Activated naive CD8-positive, alpha-beta T cell treated with anti-CD3 and anti-CD28 coated beads, Interleukin-2, amount 10 ng/mL, durations not matched to agents 7 days and 5 days (primary cell): ENCODE measurements at places on chromosomes 1 and 21.

GRCh38 chr1:154075746-154076145 lies 79.1 kb downstream of the NUP210L start:
- DNase-seq = no peak

DNA sequence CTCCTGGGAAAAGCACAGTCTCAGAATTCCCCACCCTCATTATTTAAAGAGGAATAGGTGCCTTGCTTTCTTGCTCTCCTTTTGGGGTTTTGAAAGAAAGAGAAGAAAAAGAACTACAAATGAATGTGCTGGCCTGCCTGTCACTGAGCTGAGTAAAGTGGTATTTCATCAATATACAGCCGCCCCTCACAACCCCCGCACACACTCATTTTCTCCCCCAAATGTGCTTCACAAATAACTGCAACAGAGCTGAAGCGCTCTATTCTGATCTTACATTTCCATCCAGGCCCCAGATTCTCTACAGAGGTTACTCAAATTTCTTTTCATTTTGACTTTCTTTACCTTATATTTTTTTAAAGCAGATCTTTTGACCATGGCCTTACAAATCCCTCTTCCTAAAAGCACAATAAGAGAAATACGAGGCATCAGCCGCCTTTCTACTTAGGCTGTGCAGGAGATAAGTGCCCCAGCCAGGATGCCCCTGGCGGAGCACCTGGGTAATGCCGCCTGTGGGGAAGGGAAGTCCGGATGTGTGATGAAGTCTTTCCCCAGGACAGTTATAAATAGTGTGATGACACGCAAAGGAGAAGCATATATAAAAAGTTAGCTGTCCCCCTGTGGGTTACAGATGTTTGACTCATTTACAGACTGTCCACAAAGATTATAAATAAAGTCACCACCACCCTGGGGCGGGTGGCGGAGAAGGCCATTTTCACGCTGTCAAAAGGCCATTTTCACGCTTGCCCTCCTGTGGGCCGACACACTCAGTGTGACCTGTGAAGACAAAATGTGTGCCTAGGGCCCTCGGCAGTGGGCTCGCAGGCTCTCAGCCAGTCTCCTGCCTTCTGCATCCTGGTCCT lies 6.5 kb downstream of the KCNN3 start:
- DNase-seq = no peak

DNA sequence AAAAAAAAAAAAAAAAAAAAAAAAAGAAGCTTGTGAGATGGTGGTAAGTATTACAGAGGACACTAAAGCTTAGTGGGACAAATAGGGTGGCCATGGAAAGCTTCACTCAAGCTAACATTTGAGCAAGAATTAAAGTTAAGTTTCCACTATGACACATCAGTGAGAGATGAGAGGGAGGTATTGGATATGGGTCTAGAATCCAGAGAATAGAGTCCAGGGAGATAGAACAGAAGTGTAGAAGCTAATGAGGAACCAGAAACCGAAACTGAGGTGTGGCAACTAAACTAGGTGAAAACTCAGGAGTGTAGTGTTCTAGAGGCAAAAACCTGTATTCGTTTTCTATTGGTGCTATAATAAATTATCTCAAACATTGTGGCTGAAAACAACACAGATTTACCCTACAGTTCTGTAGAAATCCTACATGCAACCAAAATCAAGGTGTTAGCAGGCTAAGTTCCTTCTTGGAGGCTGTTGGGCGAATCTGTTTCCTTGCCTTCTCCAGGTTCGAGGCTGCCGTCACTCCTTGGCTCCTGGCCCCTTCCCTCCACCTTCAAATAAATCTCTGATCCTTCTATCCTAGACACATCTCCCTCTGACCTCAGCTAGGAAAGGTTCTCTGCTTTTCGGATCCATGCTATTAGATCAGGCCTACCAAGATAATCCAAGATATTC lies 36.2 kb downstream of the PTP4A2 start:
- no peak for DNase-seq

DNA sequence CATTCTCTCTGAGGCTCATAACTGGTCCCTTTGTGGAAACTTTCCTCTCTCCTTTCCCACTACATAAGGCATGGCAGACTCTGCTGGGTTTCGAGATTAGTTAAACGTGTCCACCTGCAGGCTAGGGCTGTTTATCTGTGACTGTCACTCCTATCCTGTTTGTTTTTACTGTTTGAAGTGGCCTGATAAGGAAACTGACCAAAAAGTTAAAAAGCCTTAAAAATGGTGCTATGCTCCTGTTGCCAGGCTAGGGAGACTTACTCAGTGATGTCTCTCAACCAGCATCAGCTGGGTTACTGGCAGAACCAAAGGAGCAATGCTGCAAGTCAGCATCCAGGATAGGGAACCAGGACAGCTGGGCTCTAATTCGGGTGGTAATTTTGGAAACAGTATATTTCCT lies 3.9 kb downstream of the PIGV start:
- no peak for DNase-seq

DNA sequence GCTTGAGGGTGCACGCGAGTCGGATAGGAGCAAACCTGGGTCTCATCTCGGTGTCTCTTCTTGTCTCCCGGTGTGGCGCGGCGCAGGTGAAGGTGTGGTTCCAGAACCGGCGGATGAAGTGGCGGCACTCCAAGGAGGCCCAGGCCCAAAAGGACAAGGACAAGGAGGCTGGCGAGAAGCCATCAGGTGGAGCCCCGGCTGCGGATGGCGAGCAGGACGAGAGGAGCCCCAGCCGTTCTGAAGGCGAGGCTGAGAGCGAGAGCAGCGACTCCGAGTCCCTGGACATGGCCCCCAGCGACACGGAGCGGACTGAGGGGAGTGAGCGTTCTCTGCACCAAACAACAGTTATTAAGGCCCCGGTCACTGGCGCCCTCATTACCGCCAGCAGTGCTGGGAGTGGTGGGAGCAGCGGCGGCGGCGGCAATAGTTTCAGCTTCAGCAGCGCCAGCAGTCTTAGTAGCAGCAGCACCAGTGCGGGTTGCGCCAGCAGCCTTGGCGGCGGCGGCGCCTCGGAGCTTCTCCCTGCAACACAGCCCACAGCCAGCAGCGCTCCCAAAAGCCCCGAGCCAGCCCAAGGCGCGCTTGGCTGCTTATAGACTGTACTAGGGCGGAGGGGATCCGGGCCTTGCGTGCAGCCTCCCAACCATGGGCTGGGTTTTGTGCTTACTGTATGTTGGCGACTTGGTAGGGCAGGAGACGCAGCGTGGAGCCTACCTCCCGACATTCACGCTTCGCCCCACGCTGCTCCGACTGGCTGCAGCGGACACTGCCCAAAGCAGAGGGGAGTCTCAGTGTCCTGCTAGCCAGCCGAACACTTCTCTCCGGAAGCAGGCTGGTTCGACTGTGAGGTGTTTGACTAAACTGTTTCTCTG lies 5.1 kb downstream of the HLX start:
- DNase-seq = no peak

- no peak for DNase-seq
Measured at GRCh38 chr1:63143482-63143881, 178.9 kb upstream of the FOXD3 start.

- DNase-seq = no peak
Measured at GRCh38 chr1:7255303-7256058, 470.2 kb downstream of the CAMTA1 start.
